ENCODE measurements at places on chromosomes 6 and 20.

GRCh38 chr6:89987140-89987539 is 92.9 kb downstream of the GJA10 start:
- H3K27ac ChIP-seq: no peak overlapping the region
- H3K27me3 ChIP-seq: no peaks in the 10 kb centered on the region
- DNase-seq: no peak
- no peak overlapping the region for H3K4me3 ChIP-seq
- no peaks in the 10 kb centered on the region for H3K36me3 ChIP-seq

- no peak for DNase-seq
- H3K27me3 ChIP-seq: no peaks in the 10 kb centered on the region
- H3K27ac ChIP-seq: no peak overlapping the region
These were observed 114.5 kb upstream of the EDN1 start for GRCh38 chr6:12175626-12176025.

- no peak for DNase-seq
- no peak overlapping the region for H3K27ac ChIP-seq
- H3K4me1 ChIP-seq: no peaks in the 10 kb centered on the region
- H3K4me3 ChIP-seq: no peak overlapping the region
- H3K36me3 ChIP-seq: no peaks in the 10 kb centered on the region
- peaks cover 5% of the 10 kb centered on the region for H3K27me3 ChIP-seq
These were observed 227.2 kb upstream of the SULF2 start for GRCh38 chr20:48012401-48012974.

- DNase-seq: no peak
- H3K4me3 ChIP-seq: no peak overlapping the region
- H3K27ac ChIP-seq: no peak overlapping the region
These were observed 79.8 kb upstream of the EEF1E1 start for GRCh38 chr6:8181951-8182845.

GRCh38 chr6:89008001-89008814 is 44.8 kb upstream of the RNGTT start:
- H3K27me3 ChIP-seq: no peaks in the 10 kb centered on the region
- H3K27ac ChIP-seq: no peak overlapping the region
- no peak overlapping the region for H3K4me3 ChIP-seq
- H3K36me3 ChIP-seq: no peaks in the 10 kb centered on the region
- DNase-seq: no peak

- H3K27ac ChIP-seq: no peak overlapping the region
- no peaks in the 10 kb centered on the region for H3K36me3 ChIP-seq
- DNase-seq: no peak
- H3K27me3 ChIP-seq: peaks cover 5% of the 10 kb centered on the region
- no peaks in the 10 kb centered on the region for H3K4me1 ChIP-seq
- no peak overlapping the region for H3K4me3 ChIP-seq
These were observed 64.8 kb downstream of the TSHZ2 start for GRCh38 chr20:53036992-53037391.

GRCh38 chr6:135228486-135228885 is 47.4 kb downstream of the MYB start:
- H3K27ac ChIP-seq: no peak overlapping the region
- no peak for DNase-seq
- no peaks in the 10 kb centered on the region for H3K36me3 ChIP-seq
- no peaks in the 10 kb centered on the region for H3K27me3 ChIP-seq
